ENCODE measurements at places on chromosomes 16 and 17.
A peak's percentile ranks its signal among the peaks of the same experiment; 100 is the strongest.

DNA sequence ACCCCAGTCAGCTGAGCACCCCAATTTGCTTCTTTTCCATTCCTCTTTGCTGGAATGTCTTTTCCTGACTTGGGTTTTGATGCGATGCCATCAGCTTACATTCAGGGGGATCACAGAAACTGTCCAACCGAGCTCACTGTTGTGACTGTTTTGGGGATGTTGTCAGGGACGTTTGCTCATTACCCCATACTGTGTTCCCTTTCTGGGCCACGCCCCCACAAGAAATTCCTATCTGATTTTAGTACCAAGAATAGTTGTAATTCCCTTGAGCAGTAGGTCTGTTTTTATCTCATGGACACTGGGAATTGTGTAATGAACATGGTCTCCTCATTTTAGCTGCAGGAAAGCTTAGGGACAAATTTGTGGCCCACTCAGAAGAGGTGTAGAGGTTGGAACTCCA, 2.6 kb upstream of the NTN1 start:
- DNase-seq: peak; percentile 23

GRCh38 chr16:88329726-88330700, 52.7 kb upstream of the ZNF469 start:
- DNase-seq: peak; percentile 34

DNA sequence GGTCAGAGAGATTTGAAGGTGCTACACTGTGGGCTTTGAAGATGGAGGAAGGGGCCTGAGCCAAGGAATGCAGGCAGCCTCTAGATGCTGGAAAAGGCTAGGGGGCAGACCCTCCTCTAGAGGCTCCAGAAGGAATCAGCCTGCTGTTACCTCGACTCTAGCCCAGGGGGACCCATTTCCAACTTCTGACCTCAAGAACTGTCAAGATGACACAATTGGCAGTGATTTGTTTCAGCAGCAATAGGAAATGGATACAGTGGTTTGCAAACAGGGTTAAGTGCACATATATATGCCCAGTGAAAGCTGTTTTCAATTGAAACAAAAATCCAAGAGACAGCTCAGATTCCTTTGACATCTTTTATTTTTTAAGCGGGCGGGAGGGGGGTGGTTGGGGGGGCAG, 3.7 kb upstream of the ZDHHC1 start:
- peak; percentile 41 for DNase-seq

DNA sequence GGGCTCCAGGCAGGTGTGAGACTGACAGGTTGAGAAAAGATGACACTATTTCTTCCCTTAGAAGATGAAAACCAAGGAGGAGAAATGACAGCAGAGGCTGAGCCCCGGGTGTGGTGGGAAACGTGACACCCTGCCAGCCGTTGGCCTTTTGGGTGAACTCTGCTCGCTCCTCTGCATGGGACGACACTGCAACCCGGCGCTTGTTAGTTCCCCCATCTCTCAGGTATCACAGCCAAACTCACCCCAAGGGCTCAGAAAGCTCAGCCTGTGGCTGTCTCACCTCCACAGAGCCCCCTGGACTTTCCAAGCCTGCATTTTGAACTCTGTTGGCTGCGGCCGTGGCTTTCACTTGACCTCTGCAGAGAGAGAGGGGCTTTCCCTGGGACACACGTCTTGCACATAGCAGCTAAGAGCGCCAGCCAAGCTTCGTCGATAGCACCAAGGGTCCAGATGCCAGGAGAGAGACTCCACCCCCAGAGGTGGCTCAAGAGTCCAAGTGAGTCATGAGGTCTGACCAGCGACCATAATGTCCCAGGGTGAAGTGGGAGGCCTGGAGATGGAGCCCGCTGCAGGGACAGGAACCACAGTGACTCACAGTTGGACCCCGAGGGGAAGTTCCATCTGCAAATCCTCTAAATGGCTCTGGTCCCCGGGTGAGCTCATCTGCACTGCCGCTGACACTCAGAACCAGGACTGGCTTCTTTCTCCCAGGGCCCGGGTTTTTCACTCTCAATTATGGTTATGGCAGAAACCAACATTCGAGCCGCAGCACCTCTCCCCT, 301.9 kb downstream of the SOX9 start:
- peak; percentile 69 for DNase-seq

DNA sequence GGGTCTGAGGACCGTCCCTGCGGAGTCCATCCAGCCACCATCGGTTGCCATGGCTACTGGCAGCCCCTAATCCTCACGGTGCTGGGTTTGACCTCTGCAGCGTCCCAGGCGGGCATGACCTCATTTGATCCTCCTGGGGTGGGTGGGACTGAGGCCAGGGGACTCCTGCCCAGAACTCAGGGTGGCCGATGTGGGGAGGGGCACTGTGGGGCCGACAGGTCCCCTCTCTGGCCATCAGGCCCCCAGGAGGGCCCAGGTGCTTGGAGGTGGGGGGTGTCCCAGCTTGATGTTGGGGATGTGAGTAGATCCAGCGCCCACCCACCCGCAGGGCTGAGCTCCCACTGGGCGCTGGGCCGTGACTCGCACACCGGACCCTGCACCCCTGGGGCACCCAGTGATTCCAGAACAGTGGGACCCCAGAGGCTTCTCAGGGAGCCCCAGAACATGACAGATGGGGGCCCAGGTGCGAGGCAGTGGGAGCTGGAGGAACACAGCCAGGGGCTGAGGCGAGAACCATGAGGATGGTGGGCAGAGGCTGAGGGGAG, 1.6 kb upstream of the SSTR5 start:
- DNase-seq: no peak

DNA sequence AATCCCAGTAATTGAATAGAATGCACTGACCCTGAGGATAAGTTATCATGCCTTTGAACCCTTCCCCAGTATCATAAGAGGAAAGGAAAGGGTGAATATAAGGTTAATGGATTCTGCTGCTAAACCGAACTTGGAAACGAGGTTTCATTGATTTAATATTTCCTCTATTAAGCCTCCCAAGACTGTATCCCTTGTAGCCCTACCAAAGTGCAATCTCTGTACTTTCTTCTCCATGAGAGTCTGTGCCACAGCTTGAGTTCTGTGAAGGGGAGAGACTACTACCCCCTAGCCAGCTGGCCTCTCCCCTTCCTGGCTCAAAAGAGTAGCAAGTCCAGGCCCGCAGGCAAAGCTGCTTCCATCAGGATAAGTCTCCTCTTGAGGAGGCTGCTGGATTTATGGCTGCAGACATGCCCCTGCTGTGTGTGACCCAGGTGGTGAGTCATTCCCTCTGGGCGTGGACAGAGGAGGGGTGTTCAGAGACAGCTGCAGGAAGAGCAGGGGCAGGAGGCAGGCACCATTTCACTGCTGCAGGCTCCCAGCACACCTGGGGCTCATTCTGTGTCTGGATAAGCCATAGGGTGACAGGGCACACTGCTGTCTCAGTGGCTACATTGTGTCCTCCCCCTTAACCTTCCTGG, 58.4 kb downstream of the TOM1L2 start:
- peak; percentile 92 for DNase-seq

DNA sequence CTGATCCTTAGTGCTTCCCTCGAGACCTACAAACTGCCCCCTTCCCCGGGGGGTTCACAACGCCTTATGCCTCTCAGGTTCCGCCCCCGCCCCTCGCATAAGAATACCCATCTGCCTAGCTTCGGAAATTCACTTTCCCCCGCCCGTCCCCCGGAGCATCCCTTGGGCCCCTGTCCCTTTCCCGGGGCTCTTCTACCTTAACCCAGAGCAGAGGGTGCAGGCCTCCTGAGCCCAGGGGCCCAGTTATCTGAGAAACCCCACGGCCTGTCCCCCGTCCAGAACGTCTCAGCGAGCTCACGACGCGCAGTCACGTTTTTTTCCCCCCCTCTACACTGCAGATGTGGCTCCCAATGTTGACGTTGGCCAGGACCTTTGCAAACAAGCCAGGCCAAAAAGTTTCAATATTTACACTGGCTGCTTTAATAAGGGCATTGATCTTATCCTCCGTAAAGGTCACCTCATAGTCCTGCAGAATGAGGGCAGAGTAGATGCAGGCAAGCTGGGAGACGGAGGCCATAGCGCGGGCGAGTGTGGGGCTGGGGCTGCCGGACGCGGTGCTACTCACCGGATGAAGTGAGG, 1.4 kb upstream of the NBR1 start:
- peak; percentile 2 for DNase-seq

DNA sequence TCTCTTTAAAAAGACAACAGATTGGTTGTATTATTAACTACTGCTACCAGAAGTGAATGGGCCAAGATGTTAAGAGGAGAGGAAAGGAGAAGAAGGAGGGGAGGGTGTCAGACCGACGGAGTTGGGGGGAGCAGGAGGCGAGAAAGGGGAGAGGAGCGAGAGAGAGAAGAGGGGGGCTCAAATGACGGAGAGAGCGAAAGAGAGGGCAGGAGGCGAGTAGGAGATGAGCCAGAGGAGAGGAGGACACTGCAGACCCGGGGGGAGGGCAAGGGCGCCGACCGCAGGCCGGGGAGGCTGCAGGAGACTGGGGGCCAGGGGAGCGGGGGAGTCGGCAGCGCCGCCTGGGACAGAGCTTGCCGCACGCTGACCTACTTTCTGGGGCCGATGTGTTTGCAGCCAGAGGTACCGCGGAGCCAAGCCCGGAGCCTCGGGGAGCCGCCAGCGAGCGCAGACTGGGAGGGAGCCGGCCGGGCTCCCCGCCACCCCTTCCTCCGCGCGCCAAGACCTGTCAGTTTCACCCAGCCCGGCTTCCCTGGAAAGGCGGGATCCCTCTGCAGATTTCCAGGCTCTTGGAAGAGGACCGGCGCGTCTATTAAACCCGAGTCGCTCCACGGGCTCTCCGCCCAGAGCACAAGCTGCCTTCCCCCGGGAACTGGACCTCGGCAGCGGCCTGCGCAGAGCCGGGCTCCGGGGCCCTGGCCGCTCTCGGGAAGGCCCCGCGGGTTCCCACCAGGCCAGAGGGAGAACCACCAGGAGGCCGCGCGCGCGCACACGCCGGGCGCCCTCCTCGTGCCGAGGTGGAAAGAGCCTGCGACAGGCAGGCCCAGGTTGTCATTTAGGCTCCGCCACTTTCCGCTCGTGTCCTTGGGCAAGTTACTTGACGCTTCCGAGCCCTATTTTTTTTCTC, 74.6 kb downstream of the CMC2 start:
- peak; percentile 70 for DNase-seq

DNA sequence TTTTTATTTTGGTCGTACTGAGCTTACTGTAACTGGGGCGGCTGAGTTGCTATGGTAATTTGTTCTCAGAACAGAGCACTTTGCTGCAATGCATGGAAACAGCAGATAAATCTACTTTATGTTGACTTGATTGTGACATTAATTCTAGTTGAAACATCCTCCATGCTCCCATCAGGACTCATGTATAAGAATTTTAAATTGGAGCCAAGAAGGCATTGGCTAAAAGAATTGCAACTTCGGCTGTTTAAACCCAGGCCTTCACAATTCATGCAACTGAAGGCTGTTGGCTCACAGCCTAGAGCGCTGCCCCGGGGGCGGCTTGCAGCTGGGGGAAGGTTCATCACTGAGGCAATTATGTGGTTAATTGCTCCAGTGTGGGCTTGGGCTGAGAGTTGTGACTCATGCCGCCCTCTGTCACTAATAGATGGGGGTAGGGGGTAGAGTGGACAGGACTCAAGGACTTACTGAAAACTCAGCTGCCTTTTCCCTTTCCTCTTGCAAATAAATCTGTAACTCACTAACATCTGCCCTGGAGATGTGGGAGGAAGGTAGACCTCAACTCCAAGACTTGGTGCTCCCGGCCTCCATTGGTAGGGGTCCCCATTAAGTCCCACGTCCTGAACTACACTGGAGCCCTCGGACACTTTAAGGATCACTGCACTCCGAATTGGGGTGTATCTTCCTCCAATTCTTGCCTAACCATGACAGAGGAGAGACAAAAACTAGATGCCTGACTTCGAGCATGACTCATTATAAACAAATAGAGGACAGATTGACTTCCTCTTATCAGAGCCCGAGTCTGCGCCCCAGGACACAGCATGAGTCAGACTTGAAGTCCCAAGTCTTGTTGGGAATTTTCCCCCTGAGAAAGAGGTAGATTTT, 37.5 kb downstream of the ERCC4 start:
- peak; percentile 91 for DNase-seq

DNA sequence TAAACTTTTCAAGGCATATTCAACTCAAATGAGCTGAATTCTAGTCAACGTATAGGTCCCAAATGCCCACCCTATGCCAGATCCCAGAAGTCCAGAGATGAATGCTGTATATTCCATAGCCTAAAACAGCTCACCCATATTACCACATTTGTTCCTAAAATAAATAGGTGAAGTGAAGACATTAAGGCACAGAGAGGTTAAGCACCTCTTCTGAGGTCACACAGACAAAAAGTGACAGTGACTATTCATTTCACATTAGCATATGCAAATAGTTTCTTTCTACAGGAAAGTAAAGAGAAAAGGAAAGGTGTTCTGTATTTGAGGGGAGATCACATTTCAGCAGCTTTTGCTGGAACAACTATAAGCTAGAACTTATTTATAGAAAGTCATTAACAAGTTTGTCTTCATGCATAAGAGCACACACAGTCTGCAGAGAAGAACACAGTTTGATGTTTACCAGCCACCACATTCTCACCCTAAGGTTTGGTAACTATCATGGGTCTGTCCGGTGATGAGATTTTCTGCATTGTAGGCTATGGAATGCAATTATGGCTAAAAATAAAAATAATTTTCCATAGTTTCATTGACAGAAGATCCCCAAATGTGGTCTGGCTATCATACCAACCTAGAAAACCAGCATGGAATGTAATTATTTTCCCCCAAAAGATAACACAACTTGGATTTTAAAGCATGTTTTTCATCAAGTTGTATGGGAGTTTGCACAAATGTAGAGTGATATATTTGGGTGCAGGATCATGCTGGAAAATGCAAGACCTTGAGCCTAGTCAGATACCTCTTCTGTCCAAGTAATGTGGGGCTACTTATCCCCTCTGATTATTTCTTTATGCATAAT, 402.1 kb downstream of the UTP18 start:
- no peak for DNase-seq

GRCh38 chr16:89921702-89922476, 1.3 kb upstream of the TUBB3 start:
- DNase-seq: peak; percentile 95

DNA sequence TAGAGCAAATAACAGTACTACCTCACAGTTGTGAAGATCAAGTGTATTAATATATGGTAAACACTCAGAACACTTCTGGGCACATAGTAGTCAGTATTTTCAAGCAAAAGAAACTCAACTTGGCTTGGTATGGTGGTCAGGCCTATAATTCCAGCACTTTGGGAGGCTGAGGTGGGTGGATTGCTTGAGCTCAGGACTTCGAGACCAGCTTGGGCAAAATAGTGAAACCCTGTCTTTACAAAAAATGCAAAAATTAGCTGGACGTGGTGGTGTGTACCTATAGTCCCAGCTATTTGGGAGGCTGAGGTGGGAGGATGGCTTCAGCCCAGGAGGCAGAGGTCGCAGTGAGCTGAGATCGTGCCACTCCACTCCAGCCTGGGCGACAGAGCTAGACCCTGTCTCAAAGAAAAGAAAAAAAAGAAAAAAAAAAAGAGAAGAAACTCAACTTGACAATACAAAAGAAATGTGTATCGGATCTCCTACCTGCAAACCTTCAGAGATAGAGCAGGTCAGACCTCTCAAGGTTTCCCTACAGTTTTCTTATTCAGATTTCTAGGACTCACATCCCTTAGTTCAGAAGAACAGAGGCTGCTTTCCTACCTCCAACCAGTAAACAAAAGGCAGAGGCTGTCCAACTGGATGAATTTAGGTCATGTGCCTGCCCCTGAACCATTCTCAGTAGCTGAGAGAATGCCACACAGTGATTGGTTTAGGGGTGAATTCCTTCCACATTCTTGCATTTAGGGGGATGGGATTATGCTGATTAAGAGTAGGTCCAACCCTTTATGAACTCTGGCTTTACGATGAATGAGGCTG, 1.7 kb upstream of the KPNA2 start:
- peak; percentile 85 for DNase-seq

- no peak for DNase-seq
Measured at GRCh38 chr17:17252149-17252661, 15.2 kb upstream of the FLCN start.
